ENCODE measurements at places on chromosomes 1 and 21. TPM values are rescaled to one million over a fixed set of nuclear protein-coding genes. Genes with fewer than 3 reads are reported as not detected.

Gene OR2L3
- total RNA-seq, result not detected

Gene UMODL1
- total RNA-seq, result not detected

Gene MCM3AP
- 78.1 TPM for total RNA-seq

Gene SETSIP
- not detected for total RNA-seq

Gene CD52
- total RNA-seq, result not detected

Gene HSD3B1
- total RNA-seq, result not detected

Gene FCRL1
- total RNA-seq, result not detected

Gene ATP1A2
- not detected for total RNA-seq

Gene OR2G6
- not detected for total RNA-seq

Gene ARID4B
- 21.7 TPM for total RNA-seq

Gene KRTAP11-1
- not detected for total RNA-seq

Gene TEDDM1
- total RNA-seq, result not detected

Gene DENND2D
- total RNA-seq, result 3.4 TPM

Gene VHLL
- not detected for total RNA-seq

Gene OR2T33
- not detected for total RNA-seq

Gene TXNIP
- total RNA-seq, result 102 TPM

Gene GRHL3
- not detected for total RNA-seq

Gene NECTIN4
- total RNA-seq, result not detected

Gene NES
- 250 TPM for total RNA-seq

Gene ANGPTL3
- total RNA-seq, result not detected

Gene WDR64
- not detected for total RNA-seq

Gene NUP210L
- total RNA-seq, result not detected

Gene CD1B
- total RNA-seq, result not detected

Gene ZNF695
- 2.3 TPM for total RNA-seq

Gene TMEM82
- total RNA-seq, result not detected

Gene AK2
- 112 TPM for total RNA-seq

All from glomerular endothelial cell (primary cell).